ENCODE measurements at places on chromosomes 11 and 22.

DNA sequence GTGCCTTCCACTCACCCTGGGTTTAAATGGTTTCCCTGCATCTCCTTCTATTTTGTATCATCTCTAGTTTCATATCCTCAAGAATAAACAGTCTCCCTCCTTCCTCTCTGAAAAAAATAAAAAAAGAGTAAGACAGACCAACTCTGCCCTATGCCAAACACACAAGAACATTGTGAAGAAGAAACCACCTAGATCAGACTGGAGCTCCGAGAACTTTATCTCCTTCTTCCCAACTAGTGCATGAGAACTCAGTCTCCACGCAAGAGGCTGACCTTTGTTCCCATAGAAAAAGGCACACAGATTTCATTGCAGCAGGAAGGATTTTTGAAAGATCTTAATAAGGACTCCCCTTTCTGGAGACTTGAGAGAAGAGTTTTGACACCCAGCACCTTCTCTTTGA is 8.7 kb upstream of the PEX26 start:
- DNase-seq, result no peak

DNA sequence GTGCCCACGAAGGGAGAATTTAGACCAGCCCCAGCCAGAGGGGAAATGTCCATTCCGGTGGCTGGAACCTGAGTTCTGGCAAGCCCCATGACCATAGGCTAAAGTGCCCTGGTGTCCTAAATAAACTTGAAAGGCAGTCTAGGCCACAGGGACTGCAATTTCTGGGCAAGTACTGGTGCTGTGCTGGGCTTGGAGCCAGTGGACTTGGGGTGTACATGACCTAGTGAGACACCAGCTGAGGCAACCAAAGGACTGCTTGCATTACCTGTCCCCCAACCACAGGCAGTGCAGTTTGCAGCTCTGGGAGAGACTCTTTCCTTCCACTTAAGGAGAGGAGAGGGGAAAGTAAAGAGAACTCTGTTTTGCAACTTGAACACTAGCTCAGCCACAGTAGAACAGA is 23.7 kb downstream of the RRP8 start:
- DNase-seq, result no peak

DNA sequence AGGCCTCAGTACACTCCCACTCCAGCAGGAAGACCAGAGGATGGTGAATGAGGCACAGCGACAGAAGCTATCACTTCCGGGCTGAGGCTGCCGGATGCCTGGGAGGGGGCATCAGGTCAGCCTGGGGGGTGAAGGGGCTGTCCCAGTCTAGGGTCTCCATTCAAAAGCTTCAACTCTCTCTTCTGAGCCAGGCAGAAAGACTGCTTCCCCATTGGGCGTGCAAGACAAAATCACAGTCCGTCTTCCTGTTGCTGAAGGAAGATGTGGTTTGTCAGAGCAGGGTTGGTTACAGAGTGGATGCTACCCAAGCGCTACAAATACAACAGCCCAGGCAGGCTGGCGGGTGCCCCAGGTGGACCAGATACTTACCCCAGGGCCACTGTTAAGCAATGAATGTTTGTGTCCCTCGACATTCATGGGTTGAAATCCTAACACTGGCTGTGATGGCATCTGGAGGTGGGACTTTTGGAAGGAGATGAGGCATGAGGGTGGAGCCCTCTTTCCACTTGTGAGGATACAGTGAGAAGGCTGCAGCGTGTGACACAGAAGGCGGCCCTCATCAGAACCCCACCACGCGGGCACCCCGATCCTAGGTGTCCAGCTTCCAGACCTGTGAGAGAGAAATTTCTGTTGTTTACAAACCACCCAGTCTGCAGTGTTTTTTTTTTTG is 12.0 kb downstream of the UPK3A start:
- no peak for DNase-seq

GRCh38 chr22:40624770-40625169 is 11.7 kb downstream of the MRTFA start:
- no peak for DNase-seq

DNA sequence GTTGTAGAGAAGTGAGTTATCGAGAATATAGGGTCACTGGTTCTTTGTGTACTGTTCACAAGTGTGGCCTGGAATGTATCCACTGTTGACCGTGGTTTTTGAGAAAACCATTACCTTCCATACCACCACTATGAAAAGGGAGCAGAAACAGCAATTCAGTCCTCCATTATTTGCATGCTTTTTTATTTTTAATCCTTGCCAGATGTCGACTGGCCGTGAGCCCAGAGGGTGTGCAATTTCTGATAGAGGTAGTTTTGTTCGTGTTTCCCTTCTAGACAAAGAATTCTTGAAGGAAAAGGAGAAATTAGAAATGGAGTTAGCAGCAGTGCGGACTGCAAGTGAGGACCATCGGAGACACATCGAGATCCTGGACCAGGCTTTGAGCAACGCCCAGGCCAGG is 81.7 kb downstream of the AMOTL1 start:
- no peak for DNase-seq

DNA sequence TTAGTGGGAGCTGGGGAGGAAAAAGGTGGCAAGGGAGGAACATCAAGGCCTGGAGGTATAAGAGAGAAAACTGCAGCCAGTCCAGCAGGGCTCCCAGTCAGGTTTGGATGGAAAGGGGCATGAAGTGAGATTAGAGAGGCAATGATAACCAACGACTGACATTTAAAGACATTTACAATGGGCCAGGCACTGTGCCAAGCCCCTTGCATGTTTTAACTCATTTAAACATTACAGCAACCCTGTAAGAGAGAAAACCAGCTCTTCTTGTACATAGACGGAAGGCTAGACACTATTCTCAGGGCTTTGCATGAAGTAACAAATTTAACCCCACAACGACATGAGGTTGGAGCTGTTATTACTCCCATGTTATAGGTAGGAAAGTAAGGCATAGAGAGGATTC is 32.1 kb upstream of the PAK1 start:
- DNase-seq, result no peak

DNA sequence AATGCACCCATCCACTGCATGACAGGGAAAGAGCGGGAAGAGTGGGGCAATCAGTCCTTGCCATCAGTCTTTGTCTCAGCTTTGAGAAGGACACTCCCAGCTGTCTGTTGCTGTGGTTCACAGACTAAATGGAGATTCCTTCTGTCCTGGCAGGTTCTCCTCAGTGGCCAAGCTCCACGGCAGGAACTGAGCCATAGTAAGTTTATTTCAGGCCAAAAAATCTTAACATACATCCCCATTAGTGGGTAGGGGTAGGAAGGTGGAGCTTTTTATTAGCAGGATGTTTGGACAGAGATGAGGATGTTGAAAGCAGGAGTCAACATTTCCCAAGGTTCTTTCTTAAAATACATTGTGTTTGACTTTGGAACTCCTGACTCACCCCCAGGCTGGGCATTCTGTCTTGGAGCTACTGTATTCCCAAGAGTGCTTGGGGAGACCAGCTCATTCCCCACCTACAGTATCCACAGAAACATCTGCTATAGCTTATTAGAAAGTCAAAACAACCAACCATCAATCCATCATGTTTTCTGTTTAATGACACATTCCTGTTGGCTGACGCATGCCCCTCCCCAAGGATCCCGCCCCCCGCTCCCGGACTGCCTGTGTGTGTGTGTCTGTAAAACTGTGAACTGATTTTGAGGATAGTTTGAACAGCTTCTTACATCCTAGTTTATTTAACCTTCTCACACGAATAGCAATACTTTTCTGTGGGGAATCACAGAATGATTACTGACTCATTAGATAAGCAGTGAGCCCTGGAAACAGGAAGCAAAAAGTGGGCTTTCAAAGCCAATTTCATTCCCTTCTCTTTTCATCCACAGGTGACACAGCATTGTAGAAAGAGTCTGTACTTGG is 109.5 kb downstream of the CCDC81 start:
- DNase-seq, result no peak

- no peak for DNase-seq
Measured at GRCh38 chr11:132430429-132431062, 1060.1 kb downstream of the NTM start.

- DNase-seq, result no peak
Measured at GRCh38 chr11:65187146-65187675, 5.5 kb downstream of the CAPN1 start.

GRCh38 chr11:65506290-65506771 is 7.5 kb downstream of the MALAT1 start:
- DNase-seq, result no peak

DNA sequence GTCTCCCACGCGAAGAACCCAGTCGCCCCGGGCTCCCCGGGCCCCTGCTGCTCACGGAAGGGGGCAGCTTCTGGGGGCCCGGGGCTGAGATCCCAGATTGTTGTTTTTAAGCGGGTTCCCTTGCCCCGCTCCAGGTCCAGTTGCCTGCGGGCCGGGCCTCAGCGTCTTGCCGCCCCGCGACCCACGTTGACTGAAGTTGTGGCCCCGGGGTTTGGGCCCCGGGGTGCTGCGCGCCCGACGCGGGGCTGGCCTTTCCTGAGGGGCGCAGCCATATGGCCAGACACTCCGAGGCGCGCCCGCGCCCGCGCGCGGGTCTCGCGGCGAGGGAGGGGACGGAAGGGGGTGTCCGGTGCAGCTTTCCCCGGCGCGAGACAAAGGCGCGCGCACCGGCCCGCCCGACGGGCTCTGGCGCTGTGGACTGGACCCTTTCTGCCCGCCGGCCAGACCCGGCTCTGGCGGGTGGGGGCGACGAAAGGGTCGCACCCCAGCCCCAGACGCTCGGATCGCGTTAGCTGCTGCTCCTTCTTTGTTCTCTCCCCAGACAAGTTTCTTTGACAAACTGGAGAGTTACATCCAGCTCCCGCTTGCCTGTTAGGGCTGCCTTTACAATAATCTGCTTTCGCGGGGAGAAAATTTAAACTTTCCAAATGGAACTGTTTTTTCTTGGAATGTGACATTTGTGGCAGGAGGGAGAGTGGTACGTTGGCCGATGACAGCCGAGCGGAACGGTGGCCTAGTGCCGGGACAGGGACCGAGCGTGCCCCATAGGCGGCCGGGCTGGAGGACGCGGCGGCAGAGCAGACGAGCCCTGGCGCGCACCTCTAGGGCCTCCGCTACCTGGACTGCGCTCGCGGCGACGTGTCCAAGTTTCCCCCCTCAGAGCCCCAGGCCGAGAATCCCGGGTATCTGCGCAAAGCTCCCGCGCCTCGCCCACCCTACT is 716 bp downstream of the AMOTL1 start:
- DNase-seq, result no peak

GRCh38 chr11:76524919-76525318 is 80.1 kb downstream of the EMSY start:
- no peak for DNase-seq

DNA sequence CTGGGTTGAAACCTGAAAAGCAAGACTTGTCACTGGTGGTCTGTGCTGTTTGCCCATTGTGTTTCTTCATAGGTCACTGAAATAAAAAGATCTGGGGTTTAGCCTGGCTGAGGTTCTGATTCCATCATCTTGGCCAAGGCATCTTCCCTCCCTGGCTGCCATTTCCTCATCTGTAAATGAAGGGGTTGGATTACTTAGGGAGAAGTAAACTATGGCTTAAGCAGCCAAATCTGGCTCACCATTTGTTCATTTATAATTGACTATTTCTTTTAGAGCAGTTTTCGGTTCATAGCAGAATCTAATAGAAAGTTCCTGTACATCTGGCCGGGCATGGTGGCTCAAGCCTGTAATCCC is 52.3 kb upstream of the YWHAH start:
- no peak for DNase-seq

DNA sequence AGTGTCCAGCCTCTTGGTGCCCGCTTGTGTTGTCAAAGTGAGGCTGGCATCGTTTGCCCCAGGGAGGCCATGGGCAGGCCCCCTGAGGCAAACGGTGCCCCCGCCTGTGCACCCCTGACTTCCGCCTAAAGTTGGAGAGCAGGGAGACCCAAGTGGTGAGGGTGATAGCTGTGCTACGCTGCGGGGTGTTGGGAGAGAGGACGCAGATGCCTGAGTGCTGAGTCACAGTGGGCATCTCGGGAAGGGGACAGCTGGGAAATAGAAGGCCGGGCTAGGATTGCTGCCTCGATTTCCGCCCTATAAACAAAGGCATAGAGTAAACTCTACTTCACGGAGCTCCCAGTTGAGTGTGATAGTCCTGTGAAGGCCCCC is 5.8 kb downstream of the GRIK4 start:
- DNase-seq, result no peak

DNA sequence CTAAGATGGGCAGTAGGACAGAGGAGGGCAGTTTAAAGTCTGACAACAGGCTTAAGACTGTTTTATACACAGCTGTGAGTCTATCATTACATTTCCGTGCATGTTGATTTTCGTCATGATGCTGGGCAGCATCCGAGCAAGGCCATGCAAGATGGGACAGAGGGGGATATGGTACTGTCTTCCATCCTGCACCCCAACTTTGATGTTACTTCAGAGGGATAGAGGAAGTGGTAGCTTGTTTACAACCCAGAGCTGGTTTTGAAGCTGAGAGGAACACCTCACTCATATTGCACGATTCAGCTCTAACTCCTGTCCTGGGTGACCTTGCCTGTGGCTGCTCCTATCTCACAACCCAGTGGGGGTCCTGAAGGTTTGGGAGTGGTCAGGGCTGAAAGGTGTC is 3.0 kb upstream of the SORL1 start:
- DNase-seq, result no peak
